ENCODE measurements at places on chromosomes 3 and 15. TPM values are rescaled to one million over a fixed set of nuclear protein-coding genes. Genes with fewer than 3 reads are reported as not detected.

LARP6 gene
- total RNA-seq: not detected

GRCh38 chr15:48422401-48422800 lies 91.2 kb downstream of the DUT start:
- no peak overlapping the region for H3K4me3 ChIP-seq
- no peak overlapping the region for H3K27ac ChIP-seq
- no peaks in the 10 kb centered on the region for H3K27me3 ChIP-seq
- no peaks in the 10 kb centered on the region for H3K36me3 ChIP-seq

CCDC9B gene
- 3.7 TPM for total RNA-seq

DNA sequence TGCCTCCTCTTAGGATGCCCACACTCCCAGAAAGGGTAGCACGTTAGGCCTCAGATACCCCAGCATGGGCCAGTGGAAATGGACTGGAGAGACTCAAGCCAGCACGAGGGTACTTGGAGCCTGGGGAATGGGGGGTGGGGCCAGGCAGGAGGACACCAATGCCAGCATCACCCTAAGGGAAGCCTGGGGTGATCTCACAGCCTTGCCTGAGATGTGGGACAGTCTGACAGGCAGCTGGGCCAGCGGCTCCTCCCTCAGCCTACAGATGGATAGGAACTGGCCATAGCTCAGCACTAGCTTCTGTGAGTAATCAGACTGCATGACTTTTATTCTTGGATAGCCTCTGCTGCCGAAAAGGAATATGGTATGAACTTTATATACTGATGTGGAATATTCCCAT lies 59.6 kb upstream of the MRPS22 start:
- H3K36me3 ChIP-seq: no peaks in the 10 kb centered on the region
- no peak for DNase-seq
- H3K27me3 ChIP-seq: no peaks in the 10 kb centered on the region
- H3K27ac ChIP-seq: no peak overlapping the region
- H3K4me1 ChIP-seq: no peaks in the 10 kb centered on the region
- no peak overlapping the region for H3K4me3 ChIP-seq

GRCh38 chr3:45210308-45211041 lies 15.6 kb downstream of the TMEM158 start:
- DNase-seq: peak; percentile 75
- peaks cover 15% of the 10 kb centered on the region for H3K4me1 ChIP-seq
- no peak overlapping the region for H3K4me3 ChIP-seq
- no peak overlapping the region for H3K27ac ChIP-seq
- H3K27me3 ChIP-seq: no peaks in the 10 kb centered on the region

- H3K4me1 ChIP-seq: no peaks in the 10 kb centered on the region
- no peak overlapping the region for H3K27ac ChIP-seq
- DNase-seq: no peak
- H3K4me3 ChIP-seq: no peak overlapping the region
- no peaks in the 10 kb centered on the region for H3K27me3 ChIP-seq
- no peaks in the 10 kb centered on the region for H3K36me3 ChIP-seq
Observed at GRCh38 chr15:34847598-34847997, 52.2 kb upstream of the ACTC1 start.

- DNase-seq: no peak
- H3K36me3 ChIP-seq: no peaks in the 10 kb centered on the region
- no peak overlapping the region for H3K27ac ChIP-seq
Observed at GRCh38 chr3:33956206-33956605, 157.8 kb downstream of the PDCD6IP start.

ZNF80 gene
- 1.7 TPM for total RNA-seq

- no peaks in the 10 kb centered on the region for H3K27me3 ChIP-seq
- no peaks in the 10 kb centered on the region for H3K36me3 ChIP-seq
- no peak for DNase-seq
- peaks cover 51% of the 10 kb centered on the region for H3K4me1 ChIP-seq
- no peak overlapping the region for H3K4me3 ChIP-seq
Observed at GRCh38 chr3:73041537-73041936, 19.9 kb upstream of the EBLN2 start.

TM4SF4 gene
- total RNA-seq: not detected

CNTN4 gene
- total RNA-seq: not detected

DNA sequence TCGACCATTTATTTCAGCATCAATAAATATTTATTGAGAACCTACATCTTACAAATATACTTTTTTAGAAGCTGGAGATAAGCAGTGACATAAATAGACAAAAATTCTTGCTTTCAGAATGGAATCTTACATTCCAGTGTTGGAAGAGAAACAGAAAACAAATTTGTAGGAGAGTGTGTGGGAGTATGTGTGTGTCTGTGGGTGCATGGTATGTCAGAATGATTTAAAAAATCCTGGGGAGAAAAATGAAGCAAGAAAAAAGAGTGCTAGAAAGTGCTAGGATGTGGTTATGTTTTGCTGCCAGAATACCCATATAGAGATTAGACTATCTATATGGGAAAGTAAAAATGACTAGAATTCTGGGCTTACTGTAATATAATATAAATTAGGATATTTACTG lies 561.7 kb upstream of the SGO1 start:
- H3K36me3 ChIP-seq: no peaks in the 10 kb centered on the region
- DNase-seq: no peak
- H3K27ac ChIP-seq: no peak overlapping the region
- H3K27me3 ChIP-seq: no peaks in the 10 kb centered on the region
- H3K4me3 ChIP-seq: no peak overlapping the region

Data from CD4-positive, CD25-positive, alpha-beta regulatory T cell (primary cell).